ENCODE measurements at places on chromosomes 1 and 21. TPM values are rescaled to one million over a fixed set of nuclear protein-coding genes. Genes with fewer than 3 reads are reported as not detected.
A peak's percentile ranks its signal among the peaks of the same experiment; 100 is the strongest.

Gene LCE3E
- polyA plus RNA-seq, result not detected

Gene ETNK2
- polyA plus RNA-seq, result 0.49 TPM

Gene LYST
- polyA plus RNA-seq, result 50.4 TPM

Gene CELSR2
- polyA plus RNA-seq, result 0.52 TPM

Gene CYYR1
- not detected for polyA plus RNA-seq

Gene KCND3
- 0.03 TPM for polyA plus RNA-seq

Gene VSIG8
- not detected for polyA plus RNA-seq

GRCh38 chr1:178580096-178580495 lies 67.2 kb downstream of the TEX35 start:
- peaks cover 98% of the 10 kb centered on the region for H3K4me1 ChIP-seq
- no peaks in the 10 kb centered on the region for H3K36me3 ChIP-seq
- H3K27ac ChIP-seq, result peak overlapping the region; percentile 95
- no peaks in the 10 kb centered on the region for H3K27me3 ChIP-seq

DNA sequence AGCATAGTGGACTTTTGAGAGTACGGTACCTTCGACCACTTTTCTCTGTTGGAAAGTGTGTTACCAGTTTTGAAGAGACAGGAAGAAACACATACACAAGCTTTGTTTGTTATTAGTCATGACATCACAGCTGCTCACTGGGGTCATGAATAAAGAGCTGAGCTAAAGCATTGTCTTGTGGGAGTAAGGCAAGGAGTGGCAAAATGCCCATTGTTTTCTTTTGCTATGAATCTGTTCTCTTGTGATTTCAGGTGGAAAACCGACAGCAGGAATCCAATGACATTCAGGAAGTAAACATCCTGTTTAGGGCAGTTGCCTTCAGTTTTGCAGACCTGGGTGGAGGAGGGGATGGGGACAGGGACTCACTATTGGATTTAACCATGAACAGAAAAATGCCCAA lies 66.2 kb downstream of the RGL1 start:
- H3K27me3 ChIP-seq, result no peaks in the 10 kb centered on the region
- DNase-seq, result no peak
- no peaks in the 10 kb centered on the region for H3K4me1 ChIP-seq
- H3K36me3 ChIP-seq, result no peaks in the 10 kb centered on the region
- no peak overlapping the region for H3K27ac ChIP-seq

DNA sequence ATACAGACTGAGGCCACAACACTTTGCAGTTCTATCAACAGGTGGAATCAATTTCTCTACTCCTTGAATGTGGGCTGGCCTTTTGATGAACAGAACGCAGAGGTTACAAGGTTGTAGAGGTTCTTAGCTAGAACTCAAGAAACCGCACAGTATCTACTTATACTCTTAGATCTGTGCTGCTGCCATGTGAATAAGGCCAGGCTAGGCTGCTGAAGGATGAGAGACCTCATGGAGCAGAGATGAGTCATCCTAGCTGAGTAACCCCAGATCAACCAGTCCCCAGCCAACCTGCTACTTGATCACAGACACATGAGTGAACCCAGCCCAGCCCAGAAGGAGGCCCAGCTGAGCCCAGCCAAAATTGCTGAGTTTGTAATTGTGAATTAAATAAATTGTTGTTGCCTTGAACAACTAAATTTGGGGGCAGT lies 35.3 kb upstream of the BCAR3 start:
- no peak for DNase-seq
- H3K4me1 ChIP-seq, result peaks cover 29% of the 10 kb centered on the region
- H3K36me3 ChIP-seq, result no peaks in the 10 kb centered on the region
- no peaks in the 10 kb centered on the region for H3K27me3 ChIP-seq

- no peaks in the 10 kb centered on the region for H3K36me3 ChIP-seq
- DNase-seq, result no peak
- H3K4me3 ChIP-seq, result no peak overlapping the region
- no peak overlapping the region for H3K27ac ChIP-seq
- H3K27me3 ChIP-seq, result peaks cover 19% of the 10 kb centered on the region
Measured at GRCh38 chr21:45410865-45411809, 6.2 kb downstream of the COL18A1 start.

DNA sequence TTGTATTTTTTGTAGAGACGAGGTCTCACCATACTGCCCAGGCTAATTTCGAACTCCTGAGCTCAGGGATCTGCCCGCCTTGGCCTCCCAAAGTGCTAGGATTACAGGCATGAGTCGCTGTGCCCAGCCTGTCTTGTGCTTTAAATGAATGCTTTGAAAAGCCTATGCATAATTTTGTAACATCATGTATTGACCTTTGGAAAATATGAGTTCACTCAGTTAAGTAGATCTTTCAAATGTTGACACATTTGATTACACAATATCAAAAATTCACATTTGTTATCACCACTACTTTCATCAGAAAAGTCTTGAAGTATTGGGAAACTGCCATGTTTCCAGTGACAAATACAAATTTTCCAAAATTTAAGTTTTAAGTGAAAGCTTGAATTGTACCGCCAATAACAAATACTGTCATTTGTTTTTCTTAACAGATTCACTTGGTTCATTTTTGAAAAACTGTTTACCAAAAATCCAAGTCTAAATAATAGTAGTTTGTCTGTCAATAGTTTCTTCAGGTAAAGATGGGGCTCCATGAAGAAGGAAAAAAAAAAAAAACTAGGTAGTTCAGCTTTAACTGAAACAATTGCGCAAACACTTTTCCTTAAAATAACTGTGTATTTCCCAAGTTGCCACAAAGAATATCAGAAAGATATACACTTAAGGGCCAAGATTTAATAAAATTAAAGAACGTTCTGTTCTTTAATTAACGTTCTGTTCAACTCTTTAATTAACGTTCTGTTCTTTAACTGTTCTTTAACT lies 233.2 kb upstream of the NR5A2 start:
- H3K27me3 ChIP-seq, result no peaks in the 10 kb centered on the region
- no peaks in the 10 kb centered on the region for H3K36me3 ChIP-seq
- H3K4me3 ChIP-seq, result no peak overlapping the region
- H3K27ac ChIP-seq, result no peak overlapping the region

DNA sequence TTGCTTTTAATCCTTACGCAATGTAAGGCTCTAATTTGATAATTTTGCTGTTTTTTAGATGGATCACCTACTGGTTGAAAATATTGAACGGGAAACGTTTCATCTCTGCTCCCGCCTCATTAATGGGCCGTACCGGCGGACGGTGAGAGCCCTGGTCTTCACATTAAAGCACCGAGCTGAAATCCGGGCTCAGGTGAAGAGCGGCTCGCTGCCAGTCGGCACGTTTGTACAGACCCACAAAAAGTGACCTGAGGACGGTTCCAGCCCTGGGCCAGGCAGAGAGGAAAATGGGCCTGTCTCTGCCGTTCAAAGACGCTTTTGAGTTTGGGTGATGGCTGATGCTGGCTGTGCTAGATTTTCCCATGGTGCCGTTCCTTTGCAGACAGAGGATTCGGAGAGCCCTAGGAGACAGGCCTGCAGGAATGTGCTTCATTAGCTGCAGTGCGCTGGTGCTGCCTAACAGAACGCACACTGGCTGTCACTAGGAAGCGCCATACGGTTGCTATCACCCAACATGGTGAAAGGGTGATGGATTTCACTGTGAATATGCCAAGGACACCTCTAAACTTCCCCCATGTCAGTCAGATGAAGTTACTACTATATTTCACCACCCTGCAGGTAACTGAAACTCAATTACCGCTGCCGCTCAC lies 42.9 kb downstream of the TCEANC2 start:
- H3K27me3 ChIP-seq, result no peaks in the 10 kb centered on the region
- no peak overlapping the region for H3K27ac ChIP-seq
- DNase-seq, result no peak
- no peak overlapping the region for H3K4me3 ChIP-seq
- no peaks in the 10 kb centered on the region for H3K4me1 ChIP-seq

DNA sequence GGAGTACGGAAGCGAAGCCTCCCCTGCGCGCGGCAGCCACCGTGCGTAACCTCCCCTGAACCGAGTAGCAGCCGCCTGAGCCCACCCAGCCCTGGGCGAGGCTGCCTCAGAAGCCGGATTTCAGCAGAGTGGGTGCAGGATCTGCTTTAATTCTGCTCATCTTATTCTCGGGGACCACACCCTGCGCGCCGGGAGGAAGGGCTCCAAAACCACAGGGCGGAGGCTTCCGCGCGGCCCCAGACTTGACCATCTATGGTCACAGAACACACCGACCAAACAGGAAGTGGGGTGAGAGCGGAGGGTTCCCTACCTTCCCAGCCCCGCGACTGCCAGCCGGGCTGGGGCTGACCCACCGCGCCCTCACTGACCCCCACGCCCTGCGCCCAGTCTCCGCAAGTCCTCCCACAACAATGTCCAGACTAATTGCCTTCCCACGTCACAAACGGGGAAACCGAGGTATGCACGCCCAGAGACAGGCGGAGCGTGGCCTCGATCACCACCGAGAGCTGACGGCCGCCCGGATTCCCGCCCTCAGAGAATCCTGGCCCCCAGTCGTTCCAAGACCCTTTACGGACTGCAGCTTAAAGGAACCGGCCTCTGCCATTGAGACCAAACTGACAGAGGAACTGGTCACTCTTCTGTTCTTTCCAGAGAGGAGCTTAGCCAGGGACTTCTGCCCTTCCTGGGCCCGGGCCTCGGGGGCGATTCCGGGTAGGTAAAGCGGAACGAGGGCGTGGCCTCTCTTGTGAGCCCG lies 595 bp upstream of the CAP1 start:
- DNase-seq, result peak; percentile 85
- peak overlapping the region; percentile 100 for H3K4me3 ChIP-seq
- H3K27me3 ChIP-seq, result no peaks in the 10 kb centered on the region
- peak overlapping the region; percentile 98 for H3K27ac ChIP-seq
- peaks cover 68% of the 10 kb centered on the region for H3K4me1 ChIP-seq

DNA sequence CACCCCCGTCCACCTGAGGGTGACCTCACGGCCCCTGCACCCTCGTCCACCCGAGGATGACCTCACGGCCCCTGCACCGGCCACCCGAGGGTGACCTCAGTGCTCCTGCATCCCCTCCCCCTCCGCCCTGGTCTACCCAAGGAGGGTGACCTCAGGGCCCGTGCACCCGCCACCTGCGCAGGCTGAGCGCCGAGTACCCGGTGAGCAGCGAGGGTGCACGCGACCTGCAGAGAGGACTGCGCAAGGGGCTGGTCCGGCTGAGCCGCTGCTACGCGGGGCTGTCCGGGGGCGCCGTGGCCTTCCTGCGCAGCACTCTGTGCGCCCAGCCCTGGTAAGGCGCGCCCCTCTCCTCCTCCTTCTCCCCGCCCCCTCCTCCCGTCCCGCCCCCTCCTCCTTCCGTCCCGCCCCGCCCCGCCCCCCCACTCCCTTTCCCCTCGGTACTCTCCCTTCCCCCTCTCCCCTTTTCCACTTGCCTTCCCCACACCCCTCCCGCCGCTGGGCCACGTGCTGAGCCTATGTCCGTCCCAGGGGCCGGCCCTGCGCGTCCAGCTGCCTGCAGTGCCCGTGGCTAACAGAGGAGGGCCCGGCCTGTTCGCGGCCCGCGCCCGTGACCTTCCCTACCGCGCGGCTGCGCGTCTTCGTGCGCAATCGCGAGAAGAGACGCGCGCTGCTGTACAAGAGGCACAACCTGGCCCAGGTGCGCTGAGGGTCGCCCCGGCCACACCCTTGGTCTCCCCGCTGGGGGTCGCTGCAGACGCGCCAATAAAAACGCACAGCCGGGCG lies 28.4 kb downstream of the TRIM11 start:
- peak overlapping the region; percentile 38 for H3K4me3 ChIP-seq
- peaks cover 11% of the 10 kb centered on the region for H3K4me1 ChIP-seq
- H3K36me3 ChIP-seq, result no peaks in the 10 kb centered on the region
- H3K27me3 ChIP-seq, result no peaks in the 10 kb centered on the region

DNA sequence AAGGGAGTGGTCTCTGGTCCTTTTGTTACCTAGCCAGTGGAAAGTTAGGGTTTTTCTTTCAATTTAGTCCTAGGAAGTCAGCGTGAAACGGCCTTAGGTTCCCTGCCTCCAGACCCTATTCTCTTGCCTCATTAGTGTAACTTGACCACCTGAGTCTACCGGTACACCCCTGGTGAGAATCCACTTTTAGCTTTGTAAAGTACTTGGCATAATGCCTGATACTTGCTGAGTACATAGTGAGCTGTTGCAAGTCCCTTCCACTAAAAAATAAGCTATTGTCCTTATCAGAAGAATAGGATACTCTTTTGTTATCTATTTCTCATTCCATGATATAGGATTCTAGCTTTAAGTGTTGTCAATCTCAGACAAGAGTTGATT lies 228.8 kb downstream of the ST6GALNAC3 start:
- no peak overlapping the region for H3K27ac ChIP-seq
- H3K27me3 ChIP-seq, result no peaks in the 10 kb centered on the region
- H3K36me3 ChIP-seq, result no peaks in the 10 kb centered on the region

DNA sequence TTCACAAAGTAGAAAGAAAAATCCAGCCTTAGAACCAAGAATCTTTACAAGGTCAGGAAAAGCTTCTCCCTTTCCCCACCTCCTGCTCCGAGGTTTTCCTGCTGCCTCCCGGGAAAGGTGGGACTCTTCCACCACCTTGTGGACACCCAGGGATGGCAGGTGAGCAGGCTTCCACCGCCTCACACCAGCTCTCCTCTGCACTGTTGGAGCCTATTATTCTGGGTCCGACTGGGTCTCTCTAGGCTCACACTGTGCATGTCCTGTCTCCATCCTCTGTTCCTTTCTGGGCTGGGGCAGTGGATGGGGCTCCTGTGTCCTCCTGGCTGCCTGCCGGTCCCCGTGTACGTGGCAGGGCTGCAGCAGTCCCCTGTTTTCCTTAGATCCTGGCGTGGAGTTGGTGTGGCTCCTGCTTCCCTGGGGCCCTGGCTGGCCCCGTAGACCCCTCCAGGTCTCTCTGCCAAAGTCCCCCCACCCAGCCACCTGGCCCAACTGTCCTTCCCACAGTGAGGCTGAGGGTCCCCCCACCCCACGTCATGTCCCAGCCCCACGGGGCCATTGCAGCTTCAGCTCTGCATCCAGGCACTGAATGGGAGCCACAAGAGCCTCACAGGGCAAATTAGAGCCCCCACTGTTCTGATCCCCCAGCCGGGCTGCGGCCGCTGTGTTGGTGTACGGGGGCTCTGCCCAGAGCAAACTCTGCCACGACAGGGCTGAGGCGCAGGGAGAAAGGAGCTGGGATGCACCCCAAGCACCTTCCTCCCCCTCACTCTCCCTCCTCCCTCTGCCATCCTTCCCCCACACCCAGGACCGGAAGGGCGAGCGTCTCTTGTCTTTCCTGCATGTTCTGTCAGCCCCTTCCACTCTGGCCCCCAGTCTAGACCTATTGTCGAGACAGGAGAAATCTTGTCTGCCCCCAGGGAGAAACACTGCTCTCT lies 3.3 kb upstream of the SLC45A1 start:
- no peak for DNase-seq
- H3K27ac ChIP-seq, result no peak overlapping the region
- H3K27me3 ChIP-seq, result peaks cover 54% of the 10 kb centered on the region
- H3K4me1 ChIP-seq, result peaks cover 11% of the 10 kb centered on the region

- H3K4me3 ChIP-seq, result no peak overlapping the region
- no peaks in the 10 kb centered on the region for H3K36me3 ChIP-seq
- no peaks in the 10 kb centered on the region for H3K27me3 ChIP-seq
- no peak overlapping the region for H3K27ac ChIP-seq
Measured at GRCh38 chr1:9615316-9616063, 26.8 kb downstream of the TMEM201 start.

Data from B cell (primary cell).